ENCODE measurements at places on chromosomes 11 and 22.
A peak's percentile ranks its signal among the peaks of the same experiment; 100 is the strongest.

GRCh38 chr11:60910281-60910687 is 3.7 kb upstream of the TMEM109 start:
- no peaks in the 10 kb centered on the region for H3K4me1 ChIP-seq
- DNase-seq, result no peak
- H3K27me3 ChIP-seq, result peaks cover 10% of the 10 kb centered on the region
- no peaks in the 10 kb centered on the region for H3K36me3 ChIP-seq
- no peak overlapping the region for H3K4me3 ChIP-seq
- H3K27ac ChIP-seq, result no peak overlapping the region

- peaks cover 40% of the 10 kb centered on the region for H3K36me3 ChIP-seq
- DNase-seq, result no peak
- H3K27me3 ChIP-seq, result no peaks in the 10 kb centered on the region
- no peak overlapping the region for H3K27ac ChIP-seq
- no peaks in the 10 kb centered on the region for H3K4me1 ChIP-seq
Observed at GRCh38 chr11:46759196-46759595, 40.2 kb downstream of the F2 start.

DNA sequence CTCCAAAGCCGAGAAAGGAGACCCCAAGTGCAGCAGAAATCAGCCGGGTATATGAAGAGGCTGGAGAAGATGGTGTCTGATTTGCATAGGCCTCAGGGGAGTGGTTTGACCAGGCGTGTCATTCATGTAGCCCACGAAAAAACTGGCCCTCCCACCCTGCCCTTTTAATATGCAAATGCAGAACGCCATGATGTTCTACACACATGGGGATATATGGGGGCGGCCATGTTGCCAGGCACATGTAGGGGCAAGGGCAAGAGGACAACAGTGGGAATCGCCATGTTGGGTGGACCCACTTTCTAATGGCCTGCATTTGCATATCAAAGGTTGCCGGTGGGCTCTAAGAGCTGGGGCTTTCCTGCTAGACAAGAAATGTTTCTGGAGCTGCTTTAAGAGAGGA is 86.4 kb downstream of the ISX start:
- no peak for DNase-seq
- H3K27ac ChIP-seq, result no peak overlapping the region
- no peaks in the 10 kb centered on the region for H3K4me1 ChIP-seq
- H3K36me3 ChIP-seq, result no peaks in the 10 kb centered on the region
- no peak overlapping the region for H3K4me3 ChIP-seq

GRCh38 chr22:45832959-45833580 is 143.9 kb downstream of the WNT7B start:
- no peaks in the 10 kb centered on the region for H3K27me3 ChIP-seq
- peaks cover 6% of the 10 kb centered on the region for H3K4me1 ChIP-seq
- no peak overlapping the region for H3K27ac ChIP-seq
- H3K36me3 ChIP-seq, result peaks cover 18% of the 10 kb centered on the region

DNA sequence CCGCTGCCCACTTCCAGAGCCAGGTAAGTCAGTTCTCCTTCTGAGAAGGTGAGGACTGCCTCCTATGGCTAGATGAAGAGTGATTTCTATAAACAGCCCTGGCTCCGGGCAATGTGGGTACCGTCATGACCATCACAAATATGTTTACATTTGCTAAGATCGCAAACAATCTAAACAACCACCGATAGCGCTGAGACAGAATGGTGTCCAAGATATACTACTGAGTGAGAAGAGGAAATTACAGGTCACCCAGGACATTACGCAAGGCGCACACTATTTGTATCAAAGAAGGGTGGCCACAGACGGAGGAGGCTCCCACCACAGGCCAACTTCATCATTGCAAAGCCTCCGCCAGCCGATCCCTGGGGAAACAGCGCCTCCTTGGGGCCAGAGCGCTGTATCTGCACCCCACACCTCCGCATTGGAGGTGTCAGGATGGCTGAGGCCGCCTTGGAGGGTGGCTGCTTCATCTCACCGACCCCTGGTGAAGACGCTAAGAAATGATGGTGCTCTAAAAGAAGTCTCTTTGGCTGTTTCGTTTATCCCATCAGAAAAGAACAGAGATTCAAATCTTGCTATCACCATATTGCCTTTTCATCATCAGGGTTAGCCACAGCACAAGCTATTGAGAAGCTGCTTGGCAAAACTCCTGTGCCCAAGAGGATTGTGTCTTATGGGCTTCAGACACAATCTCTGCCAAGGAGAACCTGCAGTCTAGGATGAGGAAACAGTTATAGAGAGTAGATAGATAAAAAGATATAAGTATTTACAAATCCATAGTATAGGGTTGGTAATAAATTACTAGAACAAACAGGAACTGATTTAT is 12.3 kb upstream of the ASRGL1 start:
- H3K4me1 ChIP-seq, result no peaks in the 10 kb centered on the region
- H3K27ac ChIP-seq, result no peak overlapping the region
- H3K27me3 ChIP-seq, result peaks cover 17% of the 10 kb centered on the region
- peak; percentile 18 for DNase-seq

GRCh38 chr22:43819931-43820640 is 8.0 kb upstream of the EFCAB6 start:
- H3K27me3 ChIP-seq, result no peaks in the 10 kb centered on the region
- H3K4me1 ChIP-seq, result no peaks in the 10 kb centered on the region
- H3K27ac ChIP-seq, result no peak overlapping the region
- H3K4me3 ChIP-seq, result no peak overlapping the region
- H3K36me3 ChIP-seq, result no peaks in the 10 kb centered on the region
- no peak for DNase-seq

DNA sequence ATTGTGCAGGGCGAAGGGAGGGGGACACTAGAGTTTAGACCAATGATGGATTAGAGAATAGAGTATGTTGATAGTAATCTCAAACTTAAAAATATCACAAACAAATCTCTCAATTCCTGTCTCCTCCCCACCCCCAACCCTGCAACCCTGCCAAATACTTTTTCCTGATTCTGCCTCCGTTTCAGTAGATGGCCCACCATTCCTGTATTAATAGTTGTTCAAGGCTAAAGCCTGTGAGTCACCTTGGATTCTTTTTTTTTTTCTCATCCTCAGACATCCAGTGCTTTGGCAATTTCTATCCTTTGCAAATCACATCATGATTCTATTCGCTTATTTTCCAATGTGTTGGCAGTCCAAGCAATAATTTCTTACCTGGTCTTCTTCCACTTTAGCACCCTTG is 207.9 kb downstream of the DYNC2H1 start:
- peak; percentile 38 for DNase-seq
- H3K4me3 ChIP-seq, result no peak overlapping the region
- no peak overlapping the region for H3K27ac ChIP-seq

- no peak for DNase-seq
- H3K36me3 ChIP-seq, result no peaks in the 10 kb centered on the region
- no peak overlapping the region for H3K27ac ChIP-seq
- H3K4me3 ChIP-seq, result no peak overlapping the region
- H3K27me3 ChIP-seq, result peaks cover 55% of the 10 kb centered on the region
Observed at GRCh38 chr11:16924462-16924825, 89.8 kb downstream of the PLEKHA7 start.

DNA sequence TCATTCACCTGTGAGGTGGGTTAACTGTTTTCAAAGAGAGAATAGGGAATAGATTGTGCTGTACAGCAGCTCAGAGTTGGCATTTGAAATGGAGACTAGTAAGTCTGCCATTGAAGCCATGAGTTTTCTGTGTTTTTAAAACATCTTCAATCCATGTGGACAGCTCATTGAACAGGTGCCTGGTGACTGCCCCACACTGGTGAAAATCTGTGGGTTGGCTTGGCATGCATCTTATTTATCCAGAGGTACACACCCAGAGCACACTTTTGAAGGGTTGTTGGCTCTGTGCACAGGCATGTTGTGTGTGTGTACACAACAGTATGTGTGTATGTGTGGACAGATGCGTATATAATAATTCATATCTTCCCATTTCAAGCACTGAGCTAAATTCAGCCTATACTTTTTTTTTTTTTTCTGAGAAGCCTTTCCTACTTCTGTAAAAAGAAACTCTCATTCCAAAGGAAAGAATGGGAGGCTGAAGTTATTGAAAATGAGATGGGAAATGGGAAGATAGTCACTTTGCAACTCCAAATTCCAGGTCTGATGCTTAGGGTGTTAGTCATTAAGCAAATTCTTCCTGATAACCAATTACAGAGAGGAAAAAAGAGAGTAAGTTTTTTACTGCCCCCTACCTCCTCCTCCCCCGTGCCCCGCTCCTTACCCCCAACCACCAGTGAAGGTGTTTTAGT is 7.0 kb upstream of the LYVE1 start:
- no peak overlapping the region for H3K27ac ChIP-seq
- peaks cover 14% of the 10 kb centered on the region for H3K4me1 ChIP-seq
- H3K27me3 ChIP-seq, result no peaks in the 10 kb centered on the region
- no peak for DNase-seq
- no peak overlapping the region for H3K4me3 ChIP-seq

DNA sequence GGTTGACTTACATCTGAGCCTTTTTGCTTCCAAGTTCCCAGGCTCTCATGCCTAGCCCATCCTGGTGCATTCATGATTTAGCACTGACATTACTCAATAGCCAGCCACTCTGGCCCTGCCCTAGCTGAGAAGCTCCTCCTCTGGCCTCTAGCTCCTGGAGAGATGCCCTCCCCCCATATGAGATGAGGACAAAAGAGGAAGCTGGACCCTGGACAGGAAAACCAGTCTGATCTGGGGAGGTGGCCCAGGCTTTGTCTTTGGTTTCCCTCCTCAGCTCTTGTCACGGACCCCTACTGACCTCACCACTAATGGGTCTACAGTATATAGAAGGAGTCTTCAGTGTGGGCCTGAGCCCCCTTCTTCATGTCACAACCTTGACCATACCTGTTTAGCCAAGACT is 3.0 kb downstream of the RHOG start:
- 0 out of 2 replicates have a peak, but pooled peaks cover 2% of the 10 kb centered on the region for H3K36me3 ChIP-seq
- H3K4me3 ChIP-seq, result no peak overlapping the region
- H3K27me3 ChIP-seq, result no peaks in the 10 kb centered on the region
- no peak for DNase-seq

- peaks cover 12% of the 10 kb centered on the region for H3K27me3 ChIP-seq
- H3K36me3 ChIP-seq, result no peaks in the 10 kb centered on the region
- H3K4me3 ChIP-seq, result no peak overlapping the region
- H3K27ac ChIP-seq, result no peak overlapping the region
- H3K4me1 ChIP-seq, result no peaks in the 10 kb centered on the region
Observed at GRCh38 chr11:113411536-113411935, 24.0 kb downstream of the ANKK1 start.

- H3K4me3 ChIP-seq, result no peak overlapping the region
- DNase-seq, result no peak
- 0 out of 2 replicates have a peak, but pooled peaks cover 2% of the 10 kb centered on the region for H3K4me1 ChIP-seq
- H3K27ac ChIP-seq, result no peak overlapping the region
Observed at GRCh38 chr11:95548416-95548815, 241.2 kb downstream of the FAM76B start.

DNA sequence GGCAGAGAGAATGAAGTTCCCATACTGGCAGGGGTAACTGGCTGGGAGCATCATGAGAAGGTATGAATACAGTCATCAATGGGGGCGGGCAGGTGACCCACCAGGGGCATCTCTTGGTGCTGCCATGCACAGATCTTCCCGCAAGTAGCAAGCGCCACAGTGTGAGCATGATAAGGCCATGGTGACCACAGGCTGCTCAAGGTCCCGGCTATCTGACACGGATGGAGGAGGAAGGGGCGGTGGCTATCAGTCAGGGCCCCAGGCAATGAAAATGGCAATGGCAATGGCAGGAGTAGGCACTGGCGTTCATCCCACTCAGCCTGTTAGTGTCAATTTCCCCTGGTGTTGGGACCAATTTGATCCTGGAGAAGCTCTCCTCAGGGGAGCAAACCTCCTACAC is 21.6 kb downstream of the ASCL2 start:
- H3K4me1 ChIP-seq, result no peaks in the 10 kb centered on the region
- H3K27ac ChIP-seq, result no peak overlapping the region
- H3K4me3 ChIP-seq, result no peak overlapping the region

DNA sequence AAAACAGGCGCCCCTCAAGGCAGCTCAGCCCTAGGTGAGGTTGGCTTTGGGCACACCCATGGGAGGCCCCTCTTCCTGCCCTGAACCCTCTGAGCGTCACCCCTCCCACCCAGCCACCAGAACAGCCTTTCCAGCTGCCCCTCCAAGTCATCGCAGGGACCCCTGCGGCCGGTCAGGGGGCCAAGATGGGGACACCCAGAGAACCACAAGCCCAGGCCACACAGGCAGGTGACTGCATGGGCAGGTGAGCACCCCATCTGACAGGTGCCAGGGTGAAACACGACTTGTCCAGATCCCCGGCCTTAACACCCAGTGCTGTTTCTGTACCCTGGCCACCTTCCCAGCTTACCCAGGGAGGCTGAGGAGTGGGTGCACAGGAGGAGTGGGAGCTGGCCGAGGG is 24.6 kb upstream of the GRAMD4 start:
- no peak for DNase-seq
- H3K4me1 ChIP-seq, result peaks cover 8% of the 10 kb centered on the region
- no peaks in the 10 kb centered on the region for H3K27me3 ChIP-seq
- H3K36me3 ChIP-seq, result no peaks in the 10 kb centered on the region
- H3K27ac ChIP-seq, result no peak overlapping the region

DNA sequence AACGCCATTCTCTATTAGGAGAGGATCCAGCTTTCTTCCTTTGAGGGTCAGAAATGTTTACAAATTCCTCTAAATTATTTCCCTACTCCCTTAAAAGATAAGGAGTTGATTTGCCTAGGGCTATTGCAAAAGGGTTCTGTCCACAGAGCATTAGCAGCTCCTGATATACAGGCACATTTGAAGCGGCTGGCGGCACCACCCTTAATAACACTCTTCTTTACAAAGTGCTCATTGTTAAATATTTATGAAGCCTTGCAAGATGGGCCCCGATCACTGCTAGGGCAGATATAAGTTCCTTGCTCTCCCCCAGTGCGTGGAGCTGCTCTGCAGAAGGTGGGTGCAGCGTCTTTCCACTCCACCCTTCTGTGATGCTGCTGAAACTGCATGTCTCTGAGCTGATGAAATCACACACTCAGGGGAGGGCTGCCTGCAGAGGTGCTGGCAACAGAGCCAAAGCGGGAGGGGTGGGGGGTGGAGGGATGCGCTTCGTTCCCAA is 116.7 kb upstream of the NTM start:
- H3K27me3 ChIP-seq, result peaks cover 7% of the 10 kb centered on the region
- H3K27ac ChIP-seq, result no peak overlapping the region
- H3K36me3 ChIP-seq, result no peaks in the 10 kb centered on the region
- no peak overlapping the region for H3K4me3 ChIP-seq

- peak overlapping the region; percentile 89 for H3K27ac ChIP-seq
- H3K36me3 ChIP-seq, result peaks cover 1% of the 10 kb centered on the region
- H3K27me3 ChIP-seq, result no peaks in the 10 kb centered on the region
- peak overlapping the region; percentile 31 for H3K4me3 ChIP-seq
- peak; percentile 99 for DNase-seq
Observed at GRCh38 chr11:108929241-108929640, 264.4 kb downstream of the DDX10 start.

Measured in IMR-90 (cell line).